Fibroblast of gingiva (primary cell): ENCODE measurements at places on chromosomes 16 and 17.

GRCh38 chr16:17926461-17926860 lies 410.1 kb downstream of the NPIPA8 start:
- no peak for DNase-seq

GRCh38 chr16:8572919-8573724 lies 17.2 kb downstream of the TMEM114 start:
- peak; percentile 17 for DNase-seq

- DNase-seq = no peak
Measured at GRCh38 chr16:57825298-57826044, 23.2 kb upstream of the KIFC3 start.

GRCh38 chr17:2144701-2145100 lies 89.8 kb downstream of the HIC1 start:
- DNase-seq = no peak

DNA sequence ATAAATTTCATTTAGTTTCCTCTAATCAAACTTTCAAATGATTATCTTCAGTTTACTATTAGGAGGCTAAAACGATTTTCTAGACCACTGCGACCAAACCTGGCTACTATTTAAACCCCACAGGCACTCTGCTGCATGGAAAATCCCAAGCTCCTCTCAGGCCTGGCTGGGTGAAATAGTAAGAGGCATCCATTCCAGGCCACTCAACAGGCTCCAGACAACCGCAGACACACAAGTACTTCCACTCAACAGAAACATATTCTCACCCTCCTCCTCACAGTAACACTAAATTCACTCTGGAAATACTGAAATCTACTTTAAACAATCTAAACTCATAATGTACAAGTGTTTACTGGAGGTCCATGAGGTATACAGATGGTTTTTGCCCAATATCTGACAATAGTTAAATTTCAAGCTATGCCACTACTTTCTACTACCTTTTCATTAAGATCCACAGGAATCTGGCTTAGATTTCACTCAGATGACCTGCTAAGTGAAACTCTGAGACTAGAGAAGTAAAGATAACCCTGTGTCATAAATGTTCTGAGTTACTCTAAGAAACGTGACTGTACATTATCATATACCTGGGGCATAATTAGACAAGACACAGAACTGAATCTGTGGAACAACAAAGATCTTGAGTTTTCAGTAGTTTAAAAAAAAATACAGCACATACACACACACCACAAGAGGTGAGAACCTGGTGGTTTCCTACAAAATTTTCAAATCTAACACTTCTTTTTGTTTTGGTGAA lies 10.4 kb downstream of the VPS53 start:
- DNase-seq = no peak

- DNase-seq = no peak
Measured at GRCh38 chr17:74972107-74972972, at the start of gene HID1. Gene HID1, minus strand, starts transcription at chr17:74972759. Its CDS starts 103 bp downstream, at chr17:74972656.

GRCh38 chr17:7436556-7437368 lies 1.5 kb downstream of the TMEM102 start:
- peak; percentile 72 for DNase-seq

GRCh38 chr16:55605754-55606336 lies 39.4 kb downstream of the CAPNS2 start:
- DNase-seq = peak; percentile 53

- no peak for DNase-seq
Measured at GRCh38 chr17:50905460-50905803, 39.3 kb upstream of the TOB1 start.

DNA sequence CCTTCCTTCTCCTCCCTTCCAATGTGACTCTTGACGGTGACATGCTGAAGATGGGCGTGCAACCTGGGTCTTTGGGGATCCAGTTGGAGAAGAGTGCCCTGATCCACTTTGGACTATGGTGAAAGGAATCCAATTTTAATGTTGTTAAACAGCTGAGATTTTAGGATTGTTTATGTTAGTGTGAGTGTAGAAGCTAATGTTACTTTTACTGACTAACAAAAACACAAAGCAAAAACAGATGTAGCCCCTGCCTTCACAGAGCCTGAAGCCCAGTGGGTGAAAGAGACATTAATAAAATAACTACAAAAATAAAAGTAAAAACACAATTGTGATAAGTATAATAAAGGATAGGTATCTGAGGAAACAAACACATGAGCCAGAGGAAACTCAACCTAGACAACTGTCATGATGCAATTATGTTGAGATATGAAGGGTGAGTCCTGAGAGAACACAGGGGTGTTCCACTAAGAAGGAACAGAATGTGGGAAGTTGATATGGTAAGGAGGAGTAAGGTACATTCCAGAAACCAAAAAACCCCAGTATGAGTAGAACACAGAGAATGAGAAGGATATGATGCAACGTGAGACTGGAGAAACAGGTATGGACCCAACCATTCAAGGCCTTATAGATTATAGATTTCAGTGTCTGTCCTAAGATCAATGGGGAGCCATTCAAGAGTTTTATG lies 115.1 kb upstream of the PMFBP1 start:
- DNase-seq = peak; percentile 53

DNA sequence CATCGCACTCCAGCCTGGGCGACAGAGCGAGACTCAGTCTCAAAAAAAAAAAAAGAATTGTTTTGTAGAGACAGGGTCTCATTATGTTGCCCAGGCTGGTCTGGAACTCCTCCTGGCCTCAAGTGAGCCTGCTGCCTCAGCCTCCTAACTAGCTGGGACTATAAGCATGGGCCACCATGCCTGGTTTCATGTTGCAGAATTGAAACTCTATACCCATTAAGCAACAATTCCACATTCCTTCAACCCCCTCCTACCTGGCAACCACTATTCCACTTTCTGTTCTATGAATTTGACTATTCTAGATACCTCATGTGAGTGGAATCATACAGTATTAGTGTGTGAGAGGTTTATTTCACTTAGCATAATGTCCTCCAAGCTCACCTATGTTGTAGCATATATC lies 24.5 kb downstream of the RNF135 start:
- DNase-seq = peak; percentile 14

GRCh38 chr17:64783031-64783461 lies 120.9 kb upstream of the SMURF2 start:
- DNase-seq = no peak

DNA sequence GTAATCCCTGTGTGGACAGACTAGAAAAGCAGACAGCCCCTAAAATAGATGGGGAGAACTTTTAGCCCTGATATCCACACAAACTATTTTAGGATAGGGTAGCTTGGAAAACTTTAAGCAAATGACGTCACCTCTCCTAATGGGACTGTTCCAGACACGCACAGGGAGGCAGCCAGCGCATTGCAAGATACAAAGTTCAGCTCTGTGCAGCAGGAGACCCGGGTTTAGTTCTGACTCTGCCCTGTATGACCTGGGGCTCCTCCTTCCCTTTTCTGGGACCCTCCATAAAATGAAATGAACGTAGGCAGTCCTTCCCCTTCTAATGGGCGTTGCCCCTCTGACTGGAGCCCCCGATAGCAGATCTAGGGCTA lies 6.3 kb downstream of the ZNF689 start:
- DNase-seq = no peak

DNA sequence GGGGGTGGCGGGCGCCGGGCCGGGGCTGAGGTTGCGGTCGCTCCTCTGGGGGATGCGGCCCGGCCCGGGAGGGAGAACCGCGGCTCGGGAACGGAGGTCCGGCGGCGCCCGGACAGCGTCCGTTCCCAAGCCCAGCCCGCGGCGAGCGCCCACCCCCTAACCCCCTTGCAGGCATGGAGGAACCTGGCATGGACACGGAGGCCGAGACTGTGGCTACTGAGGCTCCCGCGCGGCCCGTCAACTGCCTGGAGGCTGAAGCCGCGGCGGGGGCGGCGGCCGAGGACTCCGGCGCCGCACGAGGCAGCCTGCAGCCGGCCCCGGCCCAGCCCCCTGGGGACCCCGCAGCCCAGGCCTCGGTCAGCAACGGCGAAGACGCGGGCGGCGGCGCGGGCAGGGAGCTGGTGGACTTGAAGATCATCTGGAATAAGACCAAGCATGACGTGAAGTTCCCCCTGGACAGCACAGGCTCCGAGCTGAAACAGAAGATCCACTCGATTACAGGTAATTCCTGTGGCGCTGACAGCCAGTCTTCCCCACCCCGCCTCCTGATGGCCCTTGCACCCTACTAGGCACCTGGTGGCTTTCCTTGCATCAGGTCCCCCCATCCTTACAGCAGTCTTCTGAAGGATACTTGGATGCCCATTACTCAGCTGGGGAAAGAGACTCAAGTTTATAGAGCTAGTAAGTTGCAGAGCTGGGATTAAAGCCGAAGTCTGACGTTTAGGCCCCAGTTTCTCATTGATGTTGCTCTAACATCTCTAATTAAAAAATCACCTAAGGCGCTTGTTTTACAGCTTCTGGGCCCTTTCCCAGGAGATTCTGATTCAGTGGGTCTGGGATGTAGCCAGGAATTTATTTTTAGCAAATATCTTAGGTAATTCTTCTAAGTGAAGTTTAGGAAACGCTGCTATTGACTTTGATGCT lies 514 bp downstream of the UBFD1 start:
- peak; percentile 44 for DNase-seq

GRCh38 chr16:65218348-65218747 lies 96.5 kb upstream of the CDH11 start:
- DNase-seq = no peak

- DNase-seq = no peak
Measured at GRCh38 chr16:74682556-74682955, 15.9 kb upstream of the RFWD3 start.

GRCh38 chr17:20156196-20157000 lies 147.2 kb downstream of the SPECC1 start:
- DNase-seq = no peak

GRCh38 chr16:85601730-85602401 lies 11.3 kb upstream of the GSE1 start:
- peak; percentile 29 for DNase-seq

DNA sequence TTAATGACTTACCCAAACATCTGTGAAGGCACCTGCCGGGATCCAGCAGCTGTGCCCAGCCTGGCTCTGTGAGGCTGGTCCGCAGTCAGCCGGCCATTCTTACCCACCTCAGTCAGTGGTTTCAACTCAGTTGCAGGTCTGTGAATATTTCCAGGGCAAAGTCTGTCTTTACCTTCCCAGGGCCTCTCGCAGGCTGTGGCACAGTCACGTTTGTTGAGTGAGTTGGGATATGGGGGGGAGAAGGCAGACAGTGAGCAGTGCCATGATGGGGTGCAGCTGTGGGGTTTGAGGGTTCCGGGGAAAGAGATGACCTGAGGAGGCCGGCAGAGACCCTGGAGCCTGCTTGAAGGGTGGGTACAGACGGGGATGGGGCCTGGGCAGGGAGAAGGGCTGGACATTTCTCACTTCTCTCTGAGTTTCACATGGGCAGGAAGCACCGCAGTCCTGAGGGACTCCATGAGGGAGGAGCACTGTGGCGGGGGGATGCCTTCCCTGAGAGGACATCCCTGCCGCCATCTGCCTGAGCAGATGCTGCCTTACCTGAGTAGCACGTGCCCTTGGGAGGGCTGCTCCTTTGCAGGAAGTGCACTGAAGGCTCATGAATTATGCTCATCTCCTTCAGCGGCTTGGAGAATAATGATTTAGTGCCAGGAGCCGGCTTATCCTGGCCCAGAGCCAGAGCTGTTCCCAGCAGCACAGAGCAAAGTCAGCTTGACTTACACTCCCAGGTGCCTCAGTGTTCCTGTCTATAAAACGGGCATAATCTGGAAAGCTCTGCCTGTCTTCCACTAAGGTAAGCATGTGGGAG lies 48.1 kb downstream of the KSR1 start:
- DNase-seq = no peak

- DNase-seq = peak; percentile 43
Measured at GRCh38 chr17:77476006-77476405, 335.2 kb downstream of the SEC14L1 start.

DNA sequence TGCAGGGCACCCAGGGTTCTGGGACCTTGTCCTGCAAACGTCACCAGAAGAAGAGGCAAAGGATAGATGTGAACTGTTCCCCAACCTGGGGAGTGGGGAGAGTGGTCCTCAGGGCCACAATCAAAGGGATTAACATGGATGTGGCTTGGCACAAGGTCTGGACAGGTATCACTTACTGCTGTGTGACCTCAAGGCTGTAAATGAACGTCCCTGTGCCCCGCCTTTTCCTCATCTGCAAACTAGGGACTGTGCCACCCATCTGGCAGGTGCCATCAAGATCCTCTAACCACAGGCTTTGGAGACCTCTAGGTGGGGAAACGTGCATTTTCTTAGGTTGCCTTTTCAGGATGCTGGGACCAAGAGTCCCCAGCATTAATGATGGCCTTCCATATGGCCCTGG lies 25.1 kb downstream of the SLC5A10 start:
- DNase-seq = no peak

GRCh38 chr16:76345163-76345661 lies 68.0 kb downstream of the CNTNAP4 start:
- no peak for DNase-seq

DNA sequence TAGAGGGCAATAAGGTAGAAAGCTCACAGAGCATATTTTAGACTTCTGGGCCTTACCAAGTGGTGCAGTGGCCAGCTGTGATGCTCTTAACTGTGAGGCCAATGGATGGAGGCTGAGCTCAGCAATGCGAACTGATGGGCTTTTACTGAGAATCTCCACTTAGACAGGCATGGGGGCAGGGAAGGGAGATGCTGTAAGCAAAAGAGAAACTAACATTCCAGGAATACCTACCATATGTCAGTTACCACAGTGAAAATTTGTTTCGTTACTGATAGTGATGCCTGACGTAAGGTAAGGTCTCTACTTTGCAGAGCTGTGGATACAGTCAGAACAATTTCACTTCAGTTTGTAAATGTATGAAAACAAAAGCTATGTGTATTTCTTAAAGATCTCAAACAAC lies 250.6 kb upstream of the ZFHX3 start:
- no peak for DNase-seq
